ENCODE measurements at places on chromosomes 2 and 18. TPM values are rescaled to one million over a fixed set of nuclear protein-coding genes. Genes with fewer than 3 reads are reported as not detected.
A peak's percentile ranks its signal among the peaks of the same experiment; 100 is the strongest.

DNA sequence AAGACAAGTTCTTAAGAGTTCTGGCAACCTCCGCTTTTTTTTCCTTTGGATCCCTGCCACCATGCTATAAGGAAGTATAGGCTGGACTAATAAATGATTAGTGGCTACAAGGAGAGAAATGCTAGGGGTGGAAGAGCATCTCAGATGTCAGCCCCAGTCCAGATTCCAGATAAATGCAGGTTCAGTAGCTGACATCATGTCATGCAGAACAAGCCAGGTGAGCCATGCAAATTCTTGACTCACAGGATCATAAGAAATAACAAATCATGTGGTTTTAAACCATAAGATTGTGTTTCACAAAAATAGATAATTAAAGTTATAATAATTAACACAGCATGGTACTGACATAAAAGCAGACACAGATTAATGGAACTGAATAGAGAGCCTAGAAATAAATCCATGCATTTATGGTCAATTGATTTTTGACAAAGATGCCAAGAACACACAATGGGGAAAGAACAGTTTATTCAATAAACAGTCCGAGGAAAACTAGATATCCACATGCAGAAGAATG lies 152.9 kb upstream of the SESTD1 start:
- no peak for DNase-seq

DNA sequence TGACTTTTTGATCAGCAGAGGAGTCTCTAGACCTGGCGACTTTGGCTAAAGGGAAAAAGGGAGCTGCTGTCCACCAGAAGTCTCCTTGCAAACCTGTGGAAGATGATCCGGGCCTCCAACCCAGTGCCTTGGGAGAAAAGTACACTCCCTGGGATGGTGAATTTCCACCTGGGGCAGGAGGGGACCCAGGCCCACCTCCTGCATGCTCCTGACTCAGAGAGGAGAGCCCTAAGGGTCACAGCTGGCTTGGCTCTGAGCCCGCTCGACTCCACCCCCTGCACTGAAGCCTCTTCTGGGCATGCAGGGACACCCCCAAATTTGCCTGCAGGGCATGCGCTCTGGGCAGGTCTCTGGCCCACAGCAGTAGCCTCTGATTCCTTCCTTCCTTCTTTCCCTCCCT lies 66.5 kb downstream of the PDCL3 start:
- DNase-seq: no peak

GRCh38 chr2:11477994-11478393 lies 12.0 kb upstream of the E2F6 start:
- peak; percentile 89 for DNase-seq

- peak; percentile 19 for DNase-seq
These were observed 996 bp downstream of the TGFBRAP1 start for GRCh38 chr2:105328281-105329196.

DNA sequence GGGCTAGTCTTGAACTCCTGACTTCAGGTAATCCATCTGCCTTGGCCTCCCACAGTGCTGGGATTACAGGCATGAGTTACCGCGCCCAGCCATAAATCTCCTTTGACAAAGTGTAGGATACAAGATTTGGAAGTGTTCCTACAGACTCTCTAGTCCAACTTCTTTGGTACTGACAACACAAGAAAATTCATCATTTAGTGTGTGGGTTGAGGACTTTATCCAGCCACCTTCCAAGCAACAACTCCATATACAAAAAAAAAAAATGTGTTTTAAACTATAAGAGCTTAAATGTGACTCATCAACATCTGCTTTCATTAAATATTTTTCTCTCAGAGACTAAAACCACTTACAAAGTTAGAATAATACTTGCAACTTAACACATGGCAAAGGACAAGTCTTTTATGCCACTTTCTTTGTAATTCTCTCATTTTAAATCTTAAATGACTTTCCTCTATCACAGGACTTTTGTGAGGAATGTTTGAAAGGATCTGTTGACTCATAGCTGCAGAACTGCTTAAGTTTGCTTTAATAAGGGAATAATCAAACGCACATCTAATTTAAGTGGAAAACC lies 46.2 kb upstream of the ITGAV start:
- no peak for DNase-seq

DNA sequence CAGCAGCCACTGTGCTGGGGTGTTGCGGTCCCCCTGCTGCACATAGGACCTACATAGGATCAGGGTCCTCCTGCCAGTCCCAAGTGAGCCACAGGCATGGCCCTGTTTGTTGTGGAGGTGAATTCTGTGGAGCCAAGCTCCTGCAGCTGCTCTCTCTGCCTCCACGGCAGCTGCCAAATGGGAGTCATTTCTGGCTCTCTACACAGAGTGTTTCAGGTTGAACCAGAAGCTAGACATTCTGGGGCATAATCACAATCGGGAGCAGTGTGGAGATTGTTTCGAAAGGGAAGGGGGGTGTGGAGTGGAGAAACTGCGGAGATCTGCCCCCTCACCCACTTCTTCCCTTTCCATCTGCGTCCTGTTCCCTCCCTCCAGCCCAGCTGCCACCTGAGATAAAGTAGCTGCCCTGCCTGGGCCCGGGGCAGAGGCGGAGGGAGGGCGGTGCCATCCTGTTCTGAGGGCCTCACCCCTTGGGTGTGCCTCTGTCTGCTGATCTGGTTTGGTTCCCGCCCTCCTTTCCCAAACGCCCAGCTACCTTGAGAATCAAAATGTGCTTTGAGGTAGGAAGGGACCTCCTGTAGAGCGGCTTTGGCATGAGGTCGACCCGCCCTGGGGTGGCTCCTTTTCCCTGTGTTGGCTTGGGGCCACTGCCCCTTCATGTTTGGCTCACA lies 139.4 kb downstream of the WDSUB1 start:
- peak; percentile 46 for DNase-seq

- DNase-seq: peak; percentile 77
These were observed 188.2 kb downstream of the BCL2 start for GRCh38 chr18:63131106-63131958.

DNA sequence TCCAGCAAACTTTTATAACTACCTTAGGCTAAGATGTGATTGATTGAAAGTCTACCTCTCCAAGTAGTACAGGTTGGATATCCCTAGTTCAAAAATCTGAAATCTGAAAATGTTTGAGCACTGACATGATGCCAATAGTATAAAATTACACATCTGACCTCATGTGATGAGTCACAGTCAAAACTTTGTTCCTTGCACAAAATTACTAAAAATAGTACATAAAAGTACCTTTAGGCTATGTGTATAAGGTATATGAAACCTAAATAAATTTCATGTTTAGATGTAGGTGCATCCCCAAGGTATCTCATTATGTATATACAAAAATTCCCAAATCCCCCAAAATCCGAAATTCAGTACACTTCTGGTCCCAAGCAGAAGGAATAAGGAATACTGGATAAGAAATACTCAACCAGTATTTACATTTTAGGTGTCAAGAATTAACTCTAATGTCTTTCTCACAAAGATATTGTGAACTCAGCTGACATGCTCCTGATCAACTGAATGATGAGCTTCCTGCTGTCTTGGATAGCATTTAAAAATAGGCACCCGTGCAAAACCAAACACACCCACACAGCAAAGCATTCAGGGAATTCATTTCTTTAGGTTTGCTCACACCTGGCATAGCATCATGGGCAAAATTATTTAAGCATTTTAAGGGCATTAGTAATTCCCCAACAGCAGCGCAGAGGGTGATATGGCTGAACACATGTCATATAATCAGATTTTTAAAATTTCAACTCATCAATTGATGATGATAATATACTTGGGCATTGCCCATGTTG lies 497.4 kb upstream of the MEIS1 start:
- no peak for DNase-seq

DNA sequence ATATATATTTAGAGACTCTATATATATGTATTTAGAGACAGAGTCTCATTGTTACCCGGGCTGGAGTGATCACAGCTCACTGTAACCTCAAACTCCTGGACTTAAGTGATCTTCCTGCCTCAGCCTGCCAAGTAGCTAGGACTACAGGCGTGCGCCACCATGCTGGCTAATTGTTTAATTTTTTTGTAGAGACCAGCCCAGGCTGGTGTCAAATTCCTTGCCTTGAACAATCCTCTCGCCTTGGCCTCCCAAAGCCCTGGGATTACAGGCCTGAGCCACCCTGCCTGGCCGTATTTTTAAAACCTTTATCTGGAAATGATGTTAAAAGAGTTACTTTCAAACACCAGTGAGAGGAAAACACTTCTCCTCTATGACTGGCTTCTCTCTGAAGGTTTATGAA lies 30.9 kb upstream of the PGAP1 start:
- no peak for DNase-seq

- no peak for DNase-seq
These were observed 62.3 kb downstream of the NCK2 start for GRCh38 chr2:105806996-105807395.

DNA sequence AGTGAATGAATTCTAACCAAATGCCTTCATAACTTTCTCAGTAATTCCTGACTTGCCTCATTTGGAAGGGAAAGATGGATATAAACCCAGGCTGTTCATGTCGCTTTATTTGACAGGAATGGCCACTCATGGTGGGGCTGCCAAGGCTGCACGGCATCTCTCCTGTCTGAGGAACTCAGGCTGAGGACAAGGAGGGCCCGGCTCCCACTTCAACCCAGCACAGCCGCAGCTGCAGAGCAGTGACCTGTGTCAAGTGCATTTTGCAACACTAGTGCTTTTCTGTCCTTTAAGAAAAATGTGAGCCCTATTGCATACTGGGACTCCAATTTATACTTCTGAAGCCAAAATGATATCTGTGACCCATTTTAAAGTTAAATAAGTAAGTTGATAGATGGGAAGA lies 45.8 kb upstream of the GALR1 start:
- DNase-seq: no peak

DNA sequence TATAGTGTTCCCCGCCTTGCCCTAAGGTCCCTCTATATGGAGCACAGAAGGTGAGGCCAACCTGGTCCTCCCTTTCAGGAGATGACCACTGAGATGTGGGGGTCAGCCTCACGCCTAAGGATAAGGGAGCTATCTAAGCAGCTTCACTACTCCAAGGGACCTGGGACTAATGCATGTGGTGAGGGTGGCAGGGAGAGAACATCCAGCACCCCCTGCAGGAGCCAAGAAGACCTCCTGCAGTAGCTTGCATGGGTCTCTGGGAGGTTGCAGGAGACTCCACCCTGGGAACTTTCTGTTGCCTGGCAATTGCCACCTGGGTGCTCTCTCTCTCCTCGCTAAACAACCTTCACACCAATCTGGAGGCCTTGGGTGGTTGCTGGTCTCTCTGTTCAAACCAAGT lies 93.0 kb upstream of the KLHL29 start:
- DNase-seq: no peak

- no peak for DNase-seq
These were observed 104.1 kb upstream of the UBXN4 start for GRCh38 chr2:135637456-135638087.

GRCh38 chr2:179429060-179429471 lies 164.4 kb upstream of the SESTD1 start:
- DNase-seq: no peak

DNA sequence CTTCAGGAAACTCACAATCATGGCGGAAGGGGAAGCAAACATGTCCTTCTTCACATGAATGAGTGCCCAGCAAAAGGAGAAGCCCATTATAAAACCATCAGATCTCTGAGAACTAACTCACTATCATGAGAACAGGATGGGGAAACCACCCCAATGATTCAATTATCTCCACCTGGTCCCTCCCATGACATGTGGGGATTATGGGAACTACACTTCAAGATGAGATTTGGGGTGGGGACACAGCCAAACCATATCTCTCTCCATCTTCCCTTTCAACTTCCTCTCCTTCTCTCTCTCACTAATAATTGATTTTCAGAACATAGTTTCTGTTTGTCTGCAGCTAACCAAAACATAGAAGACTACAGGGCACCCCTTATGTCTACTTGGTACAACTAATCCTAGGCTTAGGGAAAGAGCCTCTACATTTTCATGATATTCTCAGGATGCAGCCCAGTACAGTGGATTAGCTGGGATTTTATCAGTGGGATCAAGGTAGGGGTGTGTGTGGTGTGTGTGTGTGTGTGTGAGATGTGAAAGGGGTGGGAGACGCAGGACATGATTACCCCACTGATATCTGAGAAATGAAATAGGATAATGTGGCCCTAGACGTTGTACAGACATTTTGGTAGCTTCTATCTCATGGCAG lies 2.8 kb upstream of the ATF2 start:
- no peak for DNase-seq

Gene LDLRAD4
- polyA plus RNA-seq: 11.2 TPM

Gene SGO2
- 10.5 TPM for polyA plus RNA-seq

Gene CD28
- 3.3 TPM for polyA plus RNA-seq

Gene LCT
- polyA plus RNA-seq: not detected

Gene ANKRD23
- polyA plus RNA-seq: 18.6 TPM

Gene GCG
- polyA plus RNA-seq: 40.2 TPM

Gene SERPINB11
- not detected for polyA plus RNA-seq
